H7 (cell line): ENCODE measurements at places on chromosomes 5 and 9.

GRCh38 chr5:77709993-77710685 lies 66.0 kb downstream of the TBCA start:
- DNase-seq: no peak

DNA sequence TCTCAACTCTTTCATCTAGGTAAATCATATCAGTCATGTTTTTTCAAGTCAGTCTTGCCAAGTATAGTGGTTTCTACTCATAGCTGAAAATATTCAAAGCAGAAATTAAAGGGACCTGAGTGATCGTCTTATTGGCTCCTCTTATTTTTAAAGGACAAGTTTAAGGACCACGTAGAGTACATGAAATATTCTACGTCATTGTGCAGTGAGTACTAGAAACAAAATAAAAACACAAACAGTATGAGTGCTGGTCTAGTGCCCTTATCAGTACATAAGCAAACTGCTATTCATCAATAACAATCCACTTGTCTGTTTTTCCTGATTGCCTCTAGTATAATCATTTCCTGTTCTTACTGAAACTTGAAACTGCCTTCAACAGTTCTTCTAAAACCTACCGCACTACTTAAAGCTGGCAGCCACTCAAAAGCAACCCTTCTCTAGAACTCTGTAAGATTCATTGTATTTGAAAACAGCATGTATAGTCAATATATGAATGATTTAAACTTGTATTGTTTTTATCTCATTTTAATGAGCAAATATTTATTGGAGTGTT lies 853.7 kb downstream of the TAF11L14 start:
- no peak for DNase-seq

GRCh38 chr9:83708515-83709158 lies 879 bp upstream of the UBQLN1 start:
- peak; percentile 62 for DNase-seq

DNA sequence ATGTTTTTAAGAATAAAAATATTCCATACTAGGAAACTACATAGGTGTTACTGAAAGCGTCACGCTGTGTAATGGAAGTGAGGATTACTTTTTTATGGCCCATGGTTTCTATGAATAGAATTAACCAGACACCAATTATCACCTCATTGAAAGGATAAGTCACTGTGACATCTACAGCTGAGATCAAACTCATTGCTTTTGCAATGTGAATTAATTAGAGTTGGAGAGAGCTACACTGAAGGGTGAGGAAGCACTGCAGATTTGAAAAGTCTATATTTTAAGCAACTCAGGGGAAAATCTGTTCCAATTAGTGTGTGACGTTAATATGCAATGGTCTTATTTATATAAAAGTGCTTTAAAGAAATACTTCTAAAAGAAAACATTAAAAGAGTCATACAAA lies 1300.1 kb upstream of the DMAC1 start:
- DNase-seq: no peak

- peak; percentile 38 for DNase-seq
Observed at GRCh38 chr9:131333771-131334628, 44.5 kb downstream of the PLPP7 start.

DNA sequence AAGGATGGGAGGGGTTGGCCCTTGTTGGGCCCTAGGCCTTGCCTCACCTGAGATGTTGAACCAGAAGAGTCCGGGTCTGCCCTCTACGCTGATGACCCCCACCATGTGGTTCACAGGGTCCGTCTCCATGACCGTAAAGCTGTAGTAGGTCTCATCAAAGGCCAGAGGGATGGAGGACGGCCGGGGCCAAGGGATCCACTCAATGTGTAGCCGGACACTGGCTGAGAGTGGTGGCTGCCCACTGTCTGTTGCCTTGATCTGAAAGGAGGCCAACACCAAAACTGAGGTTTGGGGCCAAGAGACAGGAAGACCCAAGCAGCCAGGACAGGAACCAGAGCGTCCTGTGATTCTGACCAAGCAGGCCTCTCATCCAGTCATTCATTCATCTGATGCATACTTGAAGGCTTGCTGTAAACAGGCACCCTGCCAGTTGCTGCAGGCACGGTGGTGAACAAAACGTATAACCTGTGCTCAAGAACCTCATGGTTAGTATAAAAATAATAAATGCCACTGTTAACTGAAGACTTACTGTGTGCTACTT lies 37.9 kb downstream of the FAT2 start:
- DNase-seq: no peak

- DNase-seq: no peak
Observed at GRCh38 chr5:58064801-58065200, 395.1 kb downstream of the PLK2 start.

- no peak for DNase-seq
Observed at GRCh38 chr9:33065157-33066076, 11.1 kb downstream of the SMU1 start.

GRCh38 chr5:109961751-109962150 lies 272.0 kb downstream of the MAN2A1 start:
- no peak for DNase-seq

GRCh38 chr9:107547303-107547702 lies 57.7 kb upstream of the KLF4 start:
- DNase-seq: no peak

GRCh38 chr5:129465776-129466344 lies 5.8 kb downstream of the ADAMTS19 start:
- no peak for DNase-seq

GRCh38 chr5:9947225-9947714 lies 302.4 kb downstream of the ATPSCKMT start:
- DNase-seq: no peak

DNA sequence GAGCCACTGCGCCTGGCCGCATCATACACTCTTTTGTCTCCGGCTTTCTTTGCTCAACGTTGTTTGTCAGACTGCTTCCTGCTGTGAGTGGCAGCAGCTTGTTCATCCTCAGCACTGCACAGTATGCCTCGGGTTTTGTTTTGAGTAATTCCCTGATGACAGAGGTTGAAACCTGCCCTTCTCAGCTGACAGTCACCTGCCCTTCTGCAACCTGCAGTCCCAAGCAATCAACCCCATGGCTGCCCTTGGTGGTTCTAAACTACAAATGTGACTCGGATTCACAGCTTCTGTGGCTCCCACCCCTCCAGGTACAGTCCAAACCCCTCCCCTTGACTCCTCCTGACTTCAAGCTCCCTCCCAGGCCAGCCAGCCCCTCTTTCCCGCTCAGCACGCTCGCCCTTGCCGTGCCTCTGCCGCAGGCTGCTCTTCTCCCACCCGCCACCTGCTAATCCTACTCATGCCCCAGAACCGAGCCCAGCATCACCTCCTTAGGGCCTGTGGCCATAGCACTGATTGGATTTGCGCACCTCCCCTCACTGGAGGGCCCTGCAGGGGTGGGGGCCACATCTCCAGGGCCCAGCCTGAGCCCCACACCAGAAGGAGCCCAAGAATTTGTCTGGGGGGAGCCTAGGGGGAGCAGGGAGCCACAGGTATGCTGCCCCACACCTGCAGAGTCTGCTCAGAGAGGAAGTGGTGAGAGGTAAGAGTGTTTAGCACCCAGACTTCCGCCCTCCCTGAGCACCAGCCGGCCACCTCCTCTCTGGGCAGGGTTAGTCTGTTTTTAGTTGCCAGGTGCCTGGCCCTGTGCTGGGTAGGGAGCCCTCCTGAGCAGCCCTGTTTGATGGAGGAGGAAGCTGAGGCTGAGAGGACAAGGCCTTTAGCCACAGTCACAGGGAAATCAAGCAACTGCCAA lies 10.1 kb downstream of the EEIG1 start:
- DNase-seq: peak; percentile 72

- DNase-seq: no peak
Observed at GRCh38 chr9:95409650-95410426, 92.3 kb upstream of the FANCC start.

GRCh38 chr9:129555512-129556215 lies 65.2 kb downstream of the C9orf50 start:
- DNase-seq: peak; percentile 13

DNA sequence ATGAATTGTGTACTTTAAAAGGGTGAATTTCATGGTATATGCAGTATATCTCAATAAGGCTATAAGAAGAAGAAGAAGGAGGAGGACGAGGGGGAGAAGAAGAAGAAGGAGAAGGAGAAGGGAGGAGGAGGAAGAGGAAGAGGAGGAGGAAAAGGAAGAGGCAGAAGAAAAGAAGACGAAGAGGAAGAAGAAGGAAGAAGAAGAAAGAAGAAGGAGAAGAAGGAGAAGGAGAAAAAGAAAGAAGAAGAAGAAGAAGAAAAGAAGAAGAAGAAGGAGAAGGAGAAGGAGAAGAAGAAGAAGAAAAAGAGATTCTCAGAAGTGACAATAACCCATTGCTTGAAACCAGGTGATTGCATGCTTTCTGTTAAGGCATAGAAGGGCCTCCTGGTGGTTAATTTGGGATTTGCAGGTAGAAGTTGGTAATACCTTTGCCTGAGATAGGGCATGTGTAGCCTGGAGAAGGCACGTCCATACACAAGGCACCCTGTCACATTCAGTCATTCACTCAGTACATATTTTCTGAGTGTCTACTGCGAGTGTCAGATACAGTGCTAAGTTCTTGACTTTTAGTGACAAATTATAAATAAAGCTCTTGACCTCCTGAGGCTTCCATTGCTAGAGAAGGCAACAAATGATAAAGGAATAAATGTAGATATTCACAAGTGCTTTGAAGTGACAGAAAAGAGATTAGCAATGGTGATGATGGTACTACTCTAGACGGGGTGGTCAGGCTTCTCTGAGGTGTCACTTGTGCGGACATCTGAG lies 231.3 kb downstream of the NPR3 start:
- peak; percentile 29 for DNase-seq

DNA sequence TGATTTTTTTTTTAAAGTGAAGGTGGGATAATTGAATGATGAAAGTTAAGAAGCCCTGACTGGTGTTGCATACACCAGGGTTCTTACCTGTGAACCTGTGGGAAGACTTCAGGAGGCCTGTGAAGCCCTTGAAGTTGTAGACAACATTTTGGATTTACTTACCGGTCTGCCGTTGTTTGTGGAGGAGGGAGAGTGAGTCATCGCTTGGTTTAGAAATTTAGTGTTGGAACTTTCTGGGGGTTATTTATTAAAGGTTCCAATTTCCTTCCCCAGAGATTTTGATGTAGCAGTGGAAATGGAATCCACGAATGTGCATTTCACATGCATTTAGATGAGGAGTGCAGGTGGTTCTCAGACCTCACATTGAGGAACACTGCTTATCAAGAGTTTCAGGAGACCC lies 49.6 kb downstream of the ARHGAP26 start:
- no peak for DNase-seq

DNA sequence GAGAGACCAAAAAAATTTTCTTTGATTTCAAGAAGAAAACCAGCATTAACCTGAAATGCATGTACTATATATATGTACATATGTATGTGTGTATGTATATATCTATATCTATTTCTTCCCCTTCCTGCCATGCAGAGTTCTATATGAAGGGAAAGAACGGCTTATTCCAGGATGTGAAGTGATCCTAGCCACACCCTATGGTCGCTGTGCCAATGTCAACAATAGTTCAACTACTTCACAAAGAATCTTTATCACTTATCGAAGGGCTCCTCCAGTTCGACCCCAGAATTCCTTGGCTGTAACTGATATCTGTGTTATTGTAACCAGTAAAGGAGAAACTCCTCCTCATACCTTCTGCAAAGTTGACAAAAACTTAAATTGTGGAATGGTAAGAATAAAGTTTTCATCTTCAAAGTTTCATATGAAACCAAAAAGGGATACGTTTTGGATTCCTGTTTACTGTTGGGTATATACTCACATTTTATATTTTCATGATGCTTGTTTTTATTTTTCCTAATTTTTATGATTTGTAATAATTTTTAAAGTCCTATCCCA lies 56.2 kb downstream of the DENND4C start:
- DNase-seq: no peak

DNA sequence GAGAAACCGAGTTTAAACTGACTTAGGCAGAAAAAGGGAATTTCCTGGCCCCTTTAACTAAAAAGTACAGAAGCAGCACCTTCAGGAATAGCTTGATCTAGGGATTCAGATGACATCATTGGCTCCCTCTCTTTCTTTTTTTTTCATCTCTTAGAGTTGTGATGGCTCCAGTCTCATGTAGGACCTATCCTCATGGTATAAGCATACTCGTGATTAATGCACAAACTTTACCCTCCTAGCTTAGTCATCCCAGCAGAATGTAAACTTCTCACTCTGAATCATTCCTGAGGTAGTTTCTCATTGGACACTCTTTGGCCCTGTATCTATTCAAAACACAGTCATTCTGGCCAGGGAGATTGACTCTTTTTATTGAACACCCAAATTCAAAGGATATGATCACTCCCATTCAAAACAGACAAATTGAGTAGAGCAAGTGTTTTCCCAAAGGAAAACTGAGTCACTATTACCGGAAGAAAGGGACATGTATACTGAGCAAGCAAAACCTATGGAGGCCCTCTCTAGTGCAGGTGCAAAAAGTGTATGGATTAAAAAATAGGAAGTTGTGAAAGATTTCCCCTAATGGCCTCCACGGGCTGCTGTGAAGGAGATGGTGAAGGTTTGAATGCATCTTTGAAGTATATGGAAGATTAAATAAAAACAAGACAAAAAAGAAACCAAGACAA lies 27.6 kb upstream of the SMIM23 start:
- no peak for DNase-seq

DNA sequence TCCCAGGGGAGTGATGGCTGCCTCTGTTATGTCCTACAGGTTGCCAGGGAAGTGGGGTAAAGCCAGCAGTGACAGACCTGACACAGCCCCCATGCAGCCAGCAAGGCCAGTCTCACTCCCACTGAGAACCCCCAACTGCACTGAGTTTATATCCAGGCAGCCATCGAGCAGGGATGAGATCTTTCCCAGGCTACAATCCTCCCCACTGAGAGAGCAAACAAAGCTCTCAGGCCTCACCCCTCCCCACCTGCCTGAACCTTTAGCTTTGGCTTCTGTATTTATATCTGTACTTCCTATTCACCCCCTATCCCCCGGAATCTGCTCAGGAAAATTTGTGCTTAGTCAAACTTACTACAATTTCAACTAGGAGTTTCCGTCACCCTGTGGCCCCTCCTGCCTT lies 284.1 kb downstream of the FAM170A start:
- peak; percentile 4 for DNase-seq

- DNase-seq: no peak
Observed at GRCh38 chr9:105621001-105621400, 41.3 kb upstream of the TAL2 start.

GRCh38 chr5:9869616-9870288 lies 239.6 kb upstream of the TAS2R1 start:
- no peak for DNase-seq

GRCh38 chr9:133023117-133023890 lies 7.5 kb upstream of the GTF3C5 start:
- peak; percentile 44 for DNase-seq

DNA sequence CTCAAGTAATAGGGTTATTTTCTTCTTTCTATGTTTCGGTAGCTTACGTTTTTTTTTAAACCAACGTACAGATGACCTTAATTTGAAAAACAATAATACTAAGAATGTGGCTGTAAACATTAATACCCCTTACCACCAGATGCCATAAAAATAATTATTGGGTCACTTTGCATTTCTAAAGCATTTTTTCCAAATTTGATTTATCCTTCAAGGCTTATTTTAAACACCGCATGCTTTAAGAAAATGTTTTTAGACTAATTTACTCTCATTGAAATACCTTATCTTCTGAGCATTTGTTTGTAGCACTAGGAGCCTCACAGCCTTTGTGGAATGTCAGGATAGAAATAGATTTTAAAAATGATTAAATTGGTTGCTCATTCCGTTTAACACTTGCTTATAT lies 5.8 kb upstream of the APBA1 start:
- no peak for DNase-seq
